ENCODE measurements at places on chromosomes 4 and X.

- no peak for DNase-seq
Observed at GRCh38 chrX:9676738-9677097, 88.9 kb downstream of the GPR143 start.

GRCh38 chr4:186825069-186825468 lies 101.4 kb upstream of the FAT1 start:
- no peak for DNase-seq

GRCh38 chr4:185120631-185120946 lies 22.5 kb upstream of the SLC25A4 start:
- no peak for DNase-seq

- DNase-seq, result peak; percentile 65
Observed at GRCh38 chr4:20773144-20773997, 73.1 kb downstream of the PACRGL start.

DNA sequence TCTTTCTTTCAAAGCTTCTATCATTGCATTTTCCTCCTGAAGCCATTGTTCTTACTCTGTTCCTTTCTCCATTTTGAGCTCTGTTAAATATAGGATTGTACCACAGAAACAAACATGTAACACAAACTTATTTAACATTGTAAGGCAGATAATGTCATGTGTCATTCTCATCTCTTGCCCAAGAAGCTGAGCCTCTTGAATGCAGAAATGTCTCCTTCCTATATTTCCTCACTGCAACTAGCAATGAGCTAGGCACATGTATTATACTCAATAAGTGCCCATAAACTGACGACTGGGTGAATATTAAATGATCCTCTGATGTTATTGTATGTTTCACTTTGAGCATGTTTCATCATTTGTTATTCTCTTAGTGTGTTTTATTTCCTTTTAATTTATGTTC lies 56.7 kb upstream of the SLC7A11 start:
- no peak for DNase-seq

Data from C1 segment of cervical spinal cord (tissue), 14 donors.